ENCODE measurements at places on chromosomes 3 and 15.

DNA sequence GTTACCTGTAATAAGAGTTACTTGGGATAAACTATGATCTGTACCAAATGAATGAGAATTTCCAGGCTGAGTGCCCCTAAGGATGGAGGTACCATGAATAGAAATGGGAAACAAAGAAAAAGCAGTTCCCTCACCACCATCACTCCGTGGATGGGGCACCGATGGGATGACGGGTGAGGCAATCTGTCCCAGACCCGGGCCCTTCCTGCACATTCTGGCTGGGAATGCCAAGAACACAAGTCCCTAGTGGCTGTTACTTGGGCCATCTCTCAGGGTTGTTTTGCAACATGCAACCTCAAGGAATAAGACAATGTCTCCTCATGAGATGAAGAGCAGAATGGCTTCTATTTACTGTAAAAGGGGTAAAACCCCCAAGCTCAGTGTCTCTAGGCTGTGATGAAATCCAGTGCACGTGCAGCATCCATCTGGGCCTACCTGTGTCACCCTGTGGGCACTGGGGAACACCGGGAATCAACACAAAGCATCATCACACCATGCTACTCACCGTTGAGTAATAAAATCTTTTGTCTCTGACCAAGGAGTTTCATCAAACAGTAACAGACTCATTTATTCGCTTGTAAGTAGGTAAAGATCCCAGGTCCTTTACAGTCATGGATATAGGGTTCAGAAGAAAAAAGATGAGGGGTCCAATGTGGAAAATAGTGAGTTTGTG, 22.3 kb downstream of the GNB4 start:
- DNase-seq = no peak

GRCh38 chr15:54462511-54462913, 484.3 kb downstream of the UNC13C start:
- no peak for DNase-seq

- DNase-seq = no peak
These were observed 104.5 kb downstream of the ADCY5 start for GRCh38 chr3:123344175-123344906.

- no peak for DNase-seq
These were observed 92.8 kb downstream of the OCA2 start for GRCh38 chr15:28006116-28006905.

- DNase-seq = no peak
These were observed 100.1 kb downstream of the RPL39L start for GRCh38 chr3:187039100-187039722.

- no peak for DNase-seq
These were observed 107.4 kb downstream of the ADAMTS17 start for GRCh38 chr15:100234158-100235029.

- DNase-seq = no peak
These were observed 200.1 kb upstream of the KBTBD8 start for GRCh38 chr3:66797889-66798560.

- DNase-seq = no peak
These were observed 87.7 kb downstream of the DNASE1L3 start for GRCh38 chr3:58122936-58123700.

DNA sequence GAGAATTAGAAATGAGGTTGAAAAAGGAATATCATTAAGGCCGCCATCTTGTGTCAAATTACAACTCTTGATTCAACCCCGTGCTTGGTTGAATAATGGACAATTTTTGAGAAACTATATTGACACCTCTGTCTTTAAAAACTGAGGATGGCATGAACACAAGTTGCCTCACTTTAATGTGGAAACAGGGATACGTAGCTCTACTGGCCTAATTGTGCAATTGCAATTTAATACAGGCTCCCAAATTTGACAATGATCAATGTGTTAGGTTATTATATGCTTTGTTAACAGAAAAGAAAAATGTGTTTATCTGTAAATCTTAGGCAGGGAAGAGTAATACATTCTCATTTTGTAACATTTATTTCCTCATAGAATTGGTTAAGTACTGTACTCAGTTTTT, 77.1 kb upstream of the MCTP2 start:
- DNase-seq = no peak

GRCh38 chr3:194937144-194937543, 251.5 kb downstream of the FAM43A start:
- DNase-seq = no peak

GRCh38 chr3:118984699-118985098, 49.9 kb downstream of the IGSF11 start:
- DNase-seq = no peak

GRCh38 chr3:187572441-187572840, 97.8 kb downstream of the SST start:
- DNase-seq = no peak

- DNase-seq = no peak
These were observed 1.5 kb downstream of the ZNF639 start for GRCh38 chr3:179324270-179324754.

- no peak for DNase-seq
These were observed 144.2 kb downstream of the LRTM1 start for GRCh38 chr3:54783611-54784010.

GRCh38 chr3:62482961-62483360, 109.6 kb upstream of the FEZF2 start:
- no peak for DNase-seq

DNA sequence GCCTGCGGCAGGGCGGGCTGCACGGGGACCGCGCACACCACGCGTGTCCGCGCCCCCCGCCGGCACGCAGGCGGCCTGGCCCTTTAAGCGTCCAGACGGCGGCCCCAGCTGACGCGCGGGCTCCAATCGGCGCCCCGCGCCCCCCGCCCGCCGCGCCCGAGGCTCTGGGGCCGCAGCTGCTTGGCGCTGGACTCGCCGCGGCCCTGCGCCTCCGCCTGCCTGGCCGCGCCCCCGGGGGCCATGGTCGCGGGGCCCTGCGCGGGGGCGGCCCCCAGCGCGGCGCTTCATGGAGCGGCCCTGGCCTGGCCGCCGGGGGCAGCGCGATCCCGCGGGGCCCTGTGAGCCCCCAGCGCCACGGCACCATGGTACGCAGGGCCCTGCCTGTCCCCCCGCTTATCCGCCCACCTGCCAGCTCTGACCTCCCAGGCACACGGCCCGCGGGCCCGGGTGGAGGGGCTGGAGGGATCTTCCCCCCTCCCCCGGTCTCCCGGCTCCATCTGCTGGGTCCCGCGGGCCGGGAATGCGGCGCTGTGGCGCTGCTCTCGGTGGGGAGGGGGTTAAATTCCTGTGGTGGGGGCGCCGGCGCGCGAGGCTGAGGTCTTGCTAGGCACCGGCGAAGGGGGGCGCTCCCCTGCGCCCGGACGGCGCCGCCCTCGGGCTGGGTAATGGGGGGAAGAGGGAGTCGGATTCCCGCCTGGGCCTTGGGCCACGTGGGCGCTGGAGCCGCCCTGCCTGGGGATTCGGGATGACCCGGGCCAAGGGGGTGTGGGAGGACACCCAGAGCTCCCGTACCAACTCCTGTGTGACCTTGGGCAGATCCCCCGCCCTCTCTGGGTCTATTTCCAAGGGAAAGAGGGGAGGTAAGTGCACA, 1.1 kb downstream of the ZBTB47 start:
- no peak for DNase-seq

- no peak for DNase-seq
These were observed 125.5 kb downstream of the NSMCE3 start for GRCh38 chr15:29143909-29144635.

GRCh38 chr3:108554229-108554628, 35.0 kb downstream of the CIP2A start:
- no peak for DNase-seq

DNA sequence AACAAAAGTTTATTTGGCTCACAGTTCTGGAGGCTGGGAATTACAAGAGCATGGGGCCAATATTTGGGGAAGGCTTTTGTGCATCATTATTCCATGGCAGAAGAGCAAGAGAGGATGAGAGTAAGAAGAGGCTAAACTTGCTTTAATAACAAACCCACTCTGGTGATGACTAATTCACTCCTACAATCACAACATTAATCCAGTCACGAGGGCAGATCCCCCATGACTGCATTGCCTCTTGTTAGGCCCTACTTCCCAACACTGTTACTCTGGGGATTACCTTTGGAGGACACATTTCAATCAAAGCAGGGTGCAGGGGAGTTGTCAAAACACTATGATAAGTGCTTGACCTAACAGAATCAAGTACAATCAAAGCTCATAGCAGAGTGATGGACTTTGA, 181.7 kb downstream of the BBX start:
- no peak for DNase-seq

DNA sequence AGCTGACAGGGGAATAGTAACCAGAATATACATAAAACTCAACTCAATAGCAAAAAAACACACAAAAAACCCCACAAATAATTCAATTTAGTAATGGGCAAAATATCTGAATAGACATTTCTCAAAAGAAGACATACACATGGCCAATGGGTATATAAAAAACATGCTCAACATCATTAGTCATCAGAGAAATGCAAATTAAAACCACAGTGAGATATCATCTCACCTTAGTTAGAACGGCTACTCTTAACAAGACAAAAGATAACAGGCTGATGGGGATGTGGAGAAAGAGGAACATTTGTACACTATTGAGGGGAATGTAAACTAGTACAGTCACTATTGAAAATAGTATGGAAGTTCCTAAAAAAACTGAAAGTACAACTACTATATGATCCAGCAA, 678.6 kb downstream of the MECOM start:
- no peak for DNase-seq

DNA sequence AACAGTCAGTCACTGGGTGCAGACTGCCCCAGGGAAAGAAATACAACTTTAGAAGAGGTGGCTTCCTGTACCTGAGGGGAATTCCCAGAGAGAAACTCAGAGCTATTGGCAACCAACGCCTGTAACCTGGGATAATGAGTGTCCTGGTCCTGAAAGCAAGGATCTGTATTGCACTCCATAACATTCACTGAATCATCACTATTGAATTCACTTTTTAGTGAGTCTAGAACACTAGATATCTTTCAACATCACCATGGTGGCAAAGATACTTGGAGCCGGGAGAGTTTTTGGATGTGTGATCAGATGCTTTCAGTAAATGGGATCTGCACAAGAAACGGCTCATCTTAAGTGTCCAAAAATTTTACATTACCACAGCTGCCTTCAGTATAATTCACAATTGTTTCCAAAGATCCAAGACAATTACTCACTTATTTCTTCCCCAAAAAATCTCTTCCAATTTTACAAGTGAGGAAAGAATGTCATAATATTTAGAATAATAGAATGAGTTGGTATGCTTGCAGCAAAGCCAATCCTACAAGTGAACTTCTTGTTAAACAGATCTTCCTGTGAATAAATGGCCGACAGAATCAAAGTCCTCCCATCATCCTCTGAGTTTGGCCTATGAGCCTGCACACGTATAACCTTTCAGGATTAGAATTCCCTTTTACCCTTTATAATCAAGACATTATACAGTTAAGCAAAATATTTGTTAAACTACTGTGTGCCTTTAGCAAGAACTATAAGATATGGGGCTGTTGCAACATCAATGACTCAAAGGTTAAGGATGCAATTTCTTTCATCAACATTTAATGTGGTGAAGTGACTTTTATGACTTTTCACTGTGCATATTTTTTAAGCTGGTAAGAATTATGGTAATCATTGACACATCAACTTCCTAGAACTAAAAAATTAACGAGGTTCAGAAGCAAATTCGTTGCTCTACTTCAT, 243.3 kb upstream of the COL8A1 start:
- DNase-seq = no peak

GRCh38 chr3:127900536-127900935, 14.5 kb upstream of the KBTBD12 start:
- no peak for DNase-seq

DNA sequence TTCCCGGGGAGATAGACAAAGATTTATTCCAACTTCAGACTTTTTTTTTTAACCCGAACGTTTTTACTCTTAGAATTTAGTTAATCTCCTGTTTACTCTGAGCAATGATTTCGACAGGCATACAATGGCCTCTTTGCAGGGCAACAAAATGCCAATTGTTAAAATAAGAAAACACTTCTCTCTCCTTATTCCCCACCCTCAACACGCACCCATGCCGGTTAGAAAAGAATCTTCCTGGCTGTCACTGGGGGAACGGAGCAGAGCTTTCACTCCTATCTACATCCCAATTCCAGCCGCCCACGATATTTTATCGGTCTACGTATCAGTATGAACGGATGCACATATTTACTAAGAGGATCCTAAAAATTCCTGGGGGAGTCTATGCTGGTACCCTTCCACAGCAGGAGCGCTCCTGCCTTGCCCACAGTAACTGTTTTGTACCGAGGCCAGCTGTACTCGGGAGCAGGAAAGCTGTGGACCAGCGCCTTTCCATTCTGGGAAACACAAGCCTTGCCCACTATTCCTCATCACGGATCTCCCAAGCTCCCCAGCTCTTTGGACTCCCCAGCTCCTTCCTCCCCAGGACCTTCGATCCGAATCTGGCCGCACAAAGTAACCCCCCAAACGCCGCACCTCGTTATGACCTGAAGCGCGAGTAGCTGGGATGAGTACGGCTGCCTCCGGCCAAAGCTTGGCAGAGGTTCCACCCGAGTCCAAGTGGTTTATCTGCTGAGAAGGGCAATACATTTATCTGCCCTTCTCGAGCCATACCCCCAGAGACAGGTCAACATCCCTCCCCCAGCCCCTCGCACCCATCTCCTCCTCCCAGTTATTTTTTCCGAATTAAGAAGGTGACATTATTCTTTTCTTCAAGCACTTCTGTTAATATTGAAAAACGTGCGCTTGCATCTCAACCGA, 2.2 kb upstream of the FOXB1 start:
- DNase-seq = no peak

DNA sequence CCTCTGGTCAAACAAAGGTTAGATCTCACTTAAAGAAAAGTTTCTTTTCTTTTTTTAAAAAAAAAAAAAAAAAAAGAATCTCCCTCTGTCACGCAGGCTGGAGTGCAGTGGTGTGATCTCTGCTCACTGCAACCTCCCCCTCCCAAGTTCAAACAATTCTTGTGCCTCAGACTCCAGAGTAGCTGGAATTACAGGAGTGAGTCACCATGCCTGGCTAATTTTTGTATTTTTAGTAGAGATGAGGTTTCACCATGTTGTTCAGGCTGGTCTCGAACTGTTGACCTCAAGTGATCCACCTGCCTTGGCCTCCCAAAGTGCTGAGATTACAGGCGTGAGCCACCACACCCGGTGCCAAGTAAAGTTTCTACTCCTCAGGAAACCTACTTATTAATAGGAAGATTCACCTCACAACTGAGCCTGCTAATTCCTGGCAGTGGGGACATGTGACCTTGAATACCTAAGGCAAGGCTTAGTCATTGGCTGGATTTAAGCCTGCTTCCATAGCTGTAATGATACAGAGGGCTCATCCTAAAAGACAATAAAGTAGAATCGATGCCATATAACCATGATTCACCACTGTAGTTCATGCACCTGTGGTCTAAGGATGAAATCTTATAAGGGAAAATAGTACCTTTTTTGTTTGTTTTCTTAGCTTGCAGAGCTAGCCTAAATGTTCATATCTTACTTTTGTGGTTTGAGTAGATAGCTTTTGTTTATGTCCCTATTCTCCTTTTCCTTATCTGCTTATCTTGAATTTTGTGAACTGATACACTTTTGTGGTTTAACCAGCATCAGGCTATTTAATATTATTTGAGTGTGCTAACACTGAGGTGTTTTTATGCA, 24.8 kb upstream of the RBMS3 start:
- DNase-seq = no peak

GRCh38 chr3:10646531-10647335, 141.3 kb upstream of the ATP2B2 start:
- DNase-seq = no peak
